ENCODE measurements at places on chromosomes 11 and 22.

DNA sequence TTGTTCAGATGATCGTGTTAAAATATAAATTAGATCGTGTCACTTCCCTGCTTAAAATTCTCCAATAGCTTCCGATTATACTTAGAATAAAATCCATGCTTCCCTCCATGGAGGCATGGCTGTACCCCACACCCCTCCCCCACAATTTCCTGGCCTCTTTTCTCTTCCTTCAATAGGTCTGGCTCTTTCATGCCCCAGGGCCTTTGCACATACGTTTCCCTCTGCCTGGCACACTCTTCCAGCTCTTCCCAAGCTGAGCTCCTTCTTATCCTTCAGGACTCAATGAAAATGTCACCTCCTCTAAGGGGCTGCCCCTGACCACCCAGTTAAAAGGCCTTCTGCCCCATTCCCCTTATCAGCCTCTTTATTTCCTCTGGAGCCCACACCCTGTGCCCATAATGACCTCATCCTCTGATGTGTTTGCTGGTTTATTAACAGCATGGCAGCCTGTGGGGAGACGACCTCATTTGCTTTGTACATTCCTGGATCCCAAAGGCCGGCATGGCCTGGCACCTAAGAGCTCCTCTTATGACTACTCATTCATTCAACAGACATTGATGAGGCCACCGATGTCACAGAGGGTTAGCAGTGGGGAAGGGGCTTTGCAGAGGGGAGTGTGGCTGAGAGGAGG is 9.0 kb upstream of the FLRT1 start:
- no peak for DNase-seq

GRCh38 chr11:62054484-62055121 is 69.2 kb upstream of the INCENP start:
- DNase-seq, result no peak

GRCh38 chr11:33774736-33775466 is 581 bp upstream of the FBXO3 start:
- no peak for DNase-seq

- no peak for DNase-seq
These were observed 20.5 kb downstream of the RBFOX2 start for GRCh38 chr22:36008131-36008530.

GRCh38 chr11:71331631-71332030 is 79.3 kb upstream of the SHANK2 start:
- DNase-seq, result no peak

- DNase-seq, result no peak
These were observed 30.0 kb downstream of the MRGPRD start for GRCh38 chr11:68950762-68951161.

DNA sequence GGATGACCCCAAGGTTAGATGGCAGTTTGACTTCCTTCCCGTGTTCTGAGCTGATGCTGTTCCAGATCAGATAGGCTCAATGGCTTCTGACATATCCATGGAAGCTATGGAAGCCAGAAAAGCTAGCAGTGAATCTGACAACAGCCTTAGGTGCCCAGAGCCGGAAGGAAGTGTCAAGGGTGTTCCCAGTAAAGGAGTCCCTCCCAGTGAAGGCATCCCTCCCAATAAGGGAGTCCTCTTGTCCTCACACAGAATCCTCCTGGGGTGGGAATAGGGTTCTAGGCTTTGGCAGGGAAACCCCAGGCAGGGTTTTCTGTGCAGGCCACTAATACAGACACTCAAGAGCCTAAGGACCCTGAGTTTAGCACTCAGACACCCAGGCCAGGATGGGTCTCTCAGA is 47.0 kb upstream of the ISX start:
- no peak for DNase-seq
